ENCODE measurements at places on chromosomes 1 and 21.

DNA sequence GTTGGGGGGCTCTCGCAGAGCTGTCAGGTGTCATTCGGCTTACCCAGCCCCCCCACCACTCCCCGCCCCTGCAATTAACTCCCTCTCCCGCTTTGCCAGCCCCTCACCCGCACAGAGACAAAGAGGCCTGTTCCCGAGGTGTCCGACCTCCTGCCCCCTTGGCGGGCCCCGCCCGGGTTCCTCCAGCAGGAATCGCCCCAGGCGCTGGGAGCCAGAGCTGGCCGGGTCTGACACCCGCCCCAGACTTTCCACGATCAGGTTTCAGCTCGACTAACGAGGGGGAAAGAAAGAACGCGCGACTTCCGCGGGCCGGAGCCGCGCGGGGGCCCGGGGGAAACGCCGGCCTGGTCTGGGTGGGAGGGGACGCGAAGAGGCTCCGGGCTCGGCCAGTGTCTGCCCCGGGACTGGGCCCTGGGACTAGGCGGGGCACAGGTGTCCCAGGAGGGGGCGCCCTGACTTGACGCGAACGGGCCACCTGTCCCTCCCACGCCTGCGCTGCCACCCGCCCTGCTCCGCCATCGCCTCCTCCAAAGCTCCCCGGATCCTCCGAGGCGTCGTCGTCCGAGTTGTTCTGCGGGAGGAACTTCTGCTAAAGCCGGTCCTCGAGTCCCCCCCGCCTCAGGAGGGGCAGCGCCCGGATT is 36.4 kb upstream of the HHAT start:
- DNase-seq = peak; percentile 70

DNA sequence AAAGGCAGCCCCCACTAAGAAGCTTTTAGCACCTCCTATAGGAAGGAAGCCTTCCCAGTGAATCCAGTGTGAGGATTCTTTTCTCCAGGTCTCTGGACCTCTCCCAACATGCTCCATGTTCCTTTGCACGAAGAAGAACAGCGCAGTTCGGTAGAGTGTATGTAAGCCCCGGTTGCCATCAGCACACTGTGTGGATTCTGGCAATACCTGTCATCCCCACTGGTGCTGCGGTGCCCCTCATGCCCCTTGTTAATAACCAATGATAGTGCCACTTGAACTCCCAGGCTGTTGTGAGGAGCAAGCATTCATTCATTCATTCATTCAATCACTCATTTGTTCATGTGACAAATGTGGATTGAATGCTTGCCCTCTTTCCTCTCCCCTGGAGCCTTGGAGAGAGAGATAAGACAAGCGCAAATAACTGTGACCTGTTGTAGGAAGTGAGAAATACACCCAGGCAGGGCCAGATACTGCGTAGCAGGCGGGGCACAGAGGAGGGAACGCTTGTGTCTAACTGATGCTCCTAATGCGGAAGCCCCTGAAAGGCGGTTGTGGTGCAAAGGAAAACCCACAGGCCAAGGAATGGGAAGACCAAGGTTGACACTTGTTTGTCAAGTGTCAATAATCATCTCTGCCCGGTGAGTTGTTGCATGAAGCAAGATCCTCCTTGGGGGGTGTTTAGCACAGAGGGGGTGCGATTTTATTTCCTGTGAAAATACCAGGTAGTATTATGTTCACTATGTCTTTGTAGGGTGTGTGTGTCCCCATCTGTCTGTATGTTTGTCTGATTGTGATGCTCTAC is 9.8 kb downstream of the LGR6 start:
- DNase-seq = no peak

GRCh38 chr1:227913764-227914721 is 33.7 kb downstream of the WNT9A start:
- no peak for DNase-seq

DNA sequence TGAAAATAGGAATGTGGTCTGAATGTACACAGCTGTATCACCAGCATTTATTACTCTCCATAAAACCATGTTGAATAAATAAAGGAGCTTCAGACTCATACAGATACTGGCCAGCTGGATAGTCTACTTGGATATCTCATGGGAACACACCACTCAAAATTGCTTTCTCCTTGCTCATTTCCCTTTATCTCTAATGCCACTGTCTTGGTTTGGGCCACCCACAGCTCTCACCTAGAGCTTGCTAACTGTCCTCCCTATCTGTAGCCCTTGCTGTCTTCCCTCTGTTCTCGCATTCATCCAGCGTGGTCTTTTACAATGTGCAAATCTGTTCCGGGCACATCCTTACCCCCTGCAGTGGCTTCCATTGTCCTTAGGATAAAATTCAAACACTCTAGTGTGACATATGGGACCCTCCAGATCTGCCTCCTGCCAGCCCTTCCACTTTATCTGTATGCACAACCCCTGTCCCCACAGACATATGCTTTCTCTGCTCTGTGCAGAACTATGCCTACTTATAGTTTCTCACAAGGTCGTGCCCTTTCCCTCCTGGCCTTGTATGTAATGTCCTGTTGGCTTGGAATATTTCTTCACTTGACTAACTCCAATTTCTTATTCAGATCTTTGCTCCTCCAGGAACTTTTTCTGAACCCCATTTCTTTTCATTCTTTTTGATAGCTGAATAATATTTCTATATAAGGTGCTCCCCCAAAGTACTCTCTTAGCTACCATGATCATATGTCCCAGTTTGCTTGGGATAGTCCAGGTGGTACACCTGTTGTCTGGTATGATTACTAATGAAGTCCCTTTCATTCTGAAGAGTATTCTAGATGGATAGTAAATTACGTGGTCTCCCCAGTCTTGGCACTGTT is 2.9 kb downstream of the FLVCR1 start:
- DNase-seq = no peak

- DNase-seq = no peak
Observed at GRCh38 chr1:222240536-222241181, 307.2 kb downstream of the HHIPL2 start.

DNA sequence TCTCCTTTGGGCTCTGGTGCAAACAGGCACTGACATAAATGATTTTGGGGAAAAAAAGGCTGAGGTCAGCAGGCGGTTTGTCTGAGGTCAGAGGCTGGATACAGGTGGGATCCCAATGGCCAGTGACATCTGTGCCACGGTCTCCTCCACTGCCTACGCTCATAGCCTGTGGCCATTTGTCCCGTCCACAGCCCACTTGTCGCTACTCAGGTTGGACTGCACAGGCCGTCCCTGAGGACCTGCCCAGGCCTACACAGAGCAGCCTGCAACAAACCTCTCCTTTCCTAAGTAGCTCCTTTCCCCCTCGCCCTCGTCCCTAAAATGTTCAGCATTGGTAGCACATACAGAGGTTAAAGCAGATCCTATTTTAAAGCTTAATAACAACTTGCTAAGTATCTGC is 150.7 kb downstream of the ZBTB18 start:
- no peak for DNase-seq

- no peak for DNase-seq
Observed at GRCh38 chr1:1109743-1110142, 6.1 kb downstream of the C1orf159 start.

DNA sequence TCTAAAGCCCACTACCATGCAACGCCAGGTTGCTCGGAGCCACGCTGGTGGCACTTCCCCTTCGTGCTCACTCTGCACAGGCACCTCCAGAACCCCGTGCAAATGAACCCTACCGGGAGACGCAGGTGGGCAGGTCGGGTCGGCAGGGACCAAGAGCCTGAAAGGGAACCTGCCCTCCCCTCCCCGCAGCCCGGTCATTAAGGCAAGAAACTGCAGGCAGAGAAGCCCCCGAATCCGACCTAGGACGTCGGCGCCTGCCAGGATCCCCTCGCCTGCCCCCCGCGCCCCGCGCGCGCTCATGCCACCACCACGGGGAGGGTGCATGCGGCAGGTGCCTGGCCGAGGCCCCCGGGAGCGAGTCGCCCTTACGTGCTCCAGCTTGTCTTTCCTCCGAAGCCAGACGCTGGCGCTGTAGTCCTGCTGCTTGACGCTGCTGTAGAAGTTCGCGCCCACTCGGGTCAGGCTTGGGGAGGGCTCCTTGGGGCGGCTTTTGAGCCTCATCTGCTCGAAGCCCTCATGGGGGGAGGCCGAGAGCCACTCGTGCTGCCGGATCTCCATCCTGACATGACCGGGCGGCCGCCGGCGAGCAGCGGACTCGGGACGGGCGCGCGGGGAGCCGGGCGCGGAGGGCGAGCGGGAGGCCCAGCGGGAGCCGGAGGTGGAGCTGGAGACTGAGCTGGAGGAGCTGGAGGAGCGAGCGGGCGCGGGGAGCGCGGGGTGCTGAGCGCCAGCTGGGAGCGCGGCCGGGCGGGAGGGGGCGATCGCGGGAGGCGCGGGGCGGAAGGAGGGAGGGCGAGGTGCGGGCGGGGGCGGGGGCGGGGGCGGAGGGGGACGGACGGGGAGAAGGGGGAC is 552 bp downstream of the PLD5 start:
- peak; percentile 2 for DNase-seq

DNA sequence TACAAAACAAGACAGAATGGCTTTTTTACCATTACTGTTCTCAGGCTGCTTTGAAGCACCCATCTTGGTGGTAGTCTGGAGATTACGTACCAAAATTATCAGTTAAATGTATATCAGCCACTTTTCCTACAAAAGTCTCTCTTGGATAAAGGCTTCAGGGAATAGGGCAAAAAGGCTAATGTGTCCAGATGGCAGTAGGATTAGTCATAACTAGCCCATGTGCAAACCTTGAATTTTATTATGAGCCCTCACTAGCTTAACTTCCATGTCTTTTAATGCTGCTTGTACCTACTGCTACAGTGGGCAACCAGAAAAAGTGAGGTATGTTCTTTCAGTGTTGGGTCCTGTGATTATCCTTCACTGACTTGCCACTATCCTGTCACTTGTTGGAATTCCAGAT is 51.0 kb downstream of the PLPPR4 start:
- no peak for DNase-seq

DNA sequence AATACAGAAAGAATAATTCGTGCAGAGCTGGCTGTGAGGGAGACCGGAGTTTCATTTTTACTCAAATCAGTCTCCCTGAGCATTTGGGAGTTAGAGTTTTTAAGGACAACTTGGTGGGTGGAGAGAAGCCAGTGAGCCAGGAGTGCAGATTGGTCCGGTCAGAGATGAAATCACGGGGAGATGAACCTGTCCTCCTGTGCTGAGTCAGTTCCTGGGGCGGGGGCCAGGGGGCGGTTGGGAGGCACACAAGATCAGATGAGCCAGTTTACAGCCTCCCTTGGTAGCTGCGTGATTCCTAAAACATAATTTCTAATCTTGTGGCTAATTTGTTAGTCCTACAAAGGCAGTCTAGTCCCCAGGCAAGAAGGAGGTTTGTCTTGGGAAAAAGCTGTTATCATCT is 1267.9 kb downstream of the AMY1C start:
- DNase-seq = no peak

- DNase-seq = no peak
Observed at GRCh38 chr1:94072840-94073522, 48.0 kb downstream of the ABCA4 start.

GRCh38 chr1:10534519-10534918 is 59.8 kb downstream of the PEX14 start:
- DNase-seq = no peak

DNA sequence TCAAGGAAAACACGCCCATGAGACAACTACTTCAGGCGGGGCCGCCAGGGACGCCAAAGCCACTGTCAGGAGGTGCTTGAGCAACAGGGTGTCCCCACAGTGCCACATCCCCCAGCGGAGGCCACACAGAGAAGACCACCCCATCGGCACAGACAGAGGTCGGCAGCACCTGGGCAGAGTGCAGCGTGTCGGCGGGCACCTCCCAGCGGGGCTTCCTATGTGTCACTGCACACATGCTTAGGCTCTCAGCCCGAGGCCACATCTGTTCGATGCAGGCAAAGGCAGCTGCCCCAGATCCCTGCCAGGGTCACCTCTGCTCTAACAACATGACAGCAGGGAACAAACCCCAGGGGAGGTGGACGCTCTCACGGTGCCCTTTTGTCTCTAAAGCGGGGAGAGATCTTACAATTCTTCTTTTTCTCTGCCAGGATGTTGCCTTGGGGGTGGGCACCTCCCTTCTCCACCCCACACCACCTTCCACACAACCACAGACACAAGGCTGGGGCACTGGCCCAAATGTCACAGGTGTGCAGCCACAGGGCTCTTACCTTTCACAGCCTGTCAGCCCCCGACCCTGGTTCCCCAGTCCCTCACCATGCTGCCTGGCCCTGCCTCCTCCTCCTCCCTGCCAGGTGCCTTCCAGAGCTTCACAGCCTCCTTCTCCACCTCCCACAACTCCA is 4.2 kb downstream of the KRTAP10-8 start:
- no peak for DNase-seq
